ENCODE measurements at places on chromosomes 1 and 21.
A peak's percentile ranks its signal among the peaks of the same experiment; 100 is the strongest.

DNA sequence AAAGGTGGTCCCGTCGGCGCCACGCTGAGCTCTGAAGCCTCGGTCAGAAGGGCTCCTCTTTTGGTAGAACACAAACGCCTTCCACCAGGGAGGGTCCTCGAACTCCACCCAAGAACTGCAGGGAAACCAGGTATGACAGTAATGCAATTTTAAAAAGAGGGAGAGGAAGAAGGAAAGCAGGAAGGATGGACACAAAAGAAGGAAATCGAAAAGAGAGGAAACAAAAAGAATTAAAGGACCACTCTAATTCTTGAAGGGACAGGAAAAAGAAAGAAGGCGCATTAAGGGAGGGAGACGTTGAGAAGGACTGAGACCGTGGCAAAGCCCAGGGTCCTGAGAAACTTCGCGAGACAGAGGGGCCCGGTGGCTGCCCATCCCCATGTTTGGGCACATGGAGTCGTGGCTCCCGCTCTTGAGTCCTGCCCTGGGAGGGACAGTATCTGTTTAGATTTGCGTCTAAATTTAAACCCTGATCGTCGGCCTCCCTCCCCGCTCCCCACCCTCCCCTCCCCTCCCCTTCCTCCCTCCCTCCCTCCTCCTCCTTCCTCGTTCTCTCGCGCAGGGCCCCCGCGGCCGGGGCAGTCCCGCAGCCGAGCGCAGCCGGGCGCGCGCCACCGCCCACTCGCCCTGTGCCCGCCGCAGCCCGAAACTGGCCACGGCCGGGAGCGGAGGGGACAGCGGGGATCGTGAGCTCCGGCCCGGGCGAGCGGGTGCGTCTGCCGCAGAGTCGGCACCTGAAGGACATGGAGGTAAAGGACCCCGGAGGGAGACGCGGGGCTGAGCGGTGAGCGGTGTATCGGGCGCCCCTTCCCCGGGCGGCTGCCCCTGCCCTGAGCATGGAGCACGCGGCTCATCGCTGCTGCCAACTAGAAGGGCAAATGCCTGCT is at the start of gene RCSD1:
TSS of gene RCSD1 (plus strand) at position 552 of the 887 bp plus-strand sequence. CDS start at position 744, 192 bp downstream.
- peak; percentile 29 for DNase-seq

GRCh38 chr1:50521703-50522102 is 98.5 kb upstream of the DMRTA2 start:
- no peak for DNase-seq

- DNase-seq: no peak
Observed at GRCh38 chr1:190679454-190679853, 201.8 kb upstream of the BRINP3 start.

- DNase-seq: no peak
Observed at GRCh38 chr21:29465546-29465945, 166.8 kb downstream of the BACH1 start.
